Stimulated activated CD8-positive, alpha-beta memory T cell treated with anti-CD3 and anti-CD28 coated beads, Interleukin-2, amount 100 ng/mL, for 1 hour (primary cell): ENCODE measurements at places on chromosomes 5 and 9.
A peak's percentile ranks its signal among the peaks of the same experiment; 100 is the strongest.

DNA sequence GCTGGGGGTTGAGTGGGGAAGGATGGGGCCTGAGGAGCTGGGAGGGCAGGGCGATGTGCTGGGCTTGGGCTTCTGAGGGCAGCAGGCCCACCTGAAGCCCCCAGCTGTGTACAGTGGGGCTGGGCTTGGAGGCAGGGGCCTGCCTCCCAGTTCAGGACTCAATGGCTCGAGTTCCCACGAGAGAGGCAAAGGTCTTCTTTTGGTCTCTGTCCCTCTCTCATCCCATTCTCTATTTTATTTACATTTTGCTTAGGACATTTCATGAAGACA lies 180.6 kb downstream of the MACROH2A1 start:
- DNase-seq: no peak

GRCh38 chr5:149581192-149581861 lies at the start of gene ARHGEF37:
ARHGEF37 (plus strand) TSS chr5:149581498; CDS start chr5:149597770, 16,272 bp downstream.
- no peak for DNase-seq

DNA sequence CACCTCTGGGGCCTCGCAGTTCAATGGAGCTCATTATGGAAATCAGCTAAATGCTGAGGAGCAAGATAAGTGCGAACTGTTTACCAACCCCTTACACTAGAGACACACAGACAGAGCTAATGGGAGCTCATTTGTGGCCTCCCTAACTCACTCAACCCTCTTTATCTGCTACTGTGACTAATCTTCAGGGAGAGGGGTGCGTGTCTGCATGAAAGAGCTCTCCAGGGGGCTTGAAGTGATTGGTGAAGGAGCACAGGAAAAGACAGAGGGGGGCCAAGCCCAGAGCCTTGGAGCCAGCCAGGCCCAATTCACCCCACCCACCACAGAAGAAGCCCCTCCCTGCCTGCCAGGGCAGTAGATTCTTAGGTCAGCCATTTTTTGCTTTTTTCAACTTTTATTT lies 466.8 kb upstream of the BRINP1 start:
- DNase-seq: no peak

DNA sequence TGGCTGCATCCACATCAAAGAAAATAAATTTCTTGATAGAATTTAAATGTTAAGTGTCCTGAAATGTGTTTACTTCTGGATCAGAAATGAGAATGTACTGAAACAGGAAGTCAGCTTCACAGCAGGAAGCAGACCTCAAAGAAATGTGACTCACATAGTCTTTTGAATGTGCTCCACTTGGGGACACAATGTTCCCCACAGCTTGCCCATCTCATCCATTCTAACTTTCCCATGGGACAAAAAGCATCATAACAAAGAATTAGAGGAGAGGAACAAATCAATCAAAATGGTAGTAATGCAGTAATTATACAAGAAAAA lies 85.7 kb downstream of the GRAMD2B start:
- no peak for DNase-seq

- no peak for DNase-seq
These were observed 290.4 kb upstream of the PDE4D start for GRCh38 chr5:60183881-60184280.

DNA sequence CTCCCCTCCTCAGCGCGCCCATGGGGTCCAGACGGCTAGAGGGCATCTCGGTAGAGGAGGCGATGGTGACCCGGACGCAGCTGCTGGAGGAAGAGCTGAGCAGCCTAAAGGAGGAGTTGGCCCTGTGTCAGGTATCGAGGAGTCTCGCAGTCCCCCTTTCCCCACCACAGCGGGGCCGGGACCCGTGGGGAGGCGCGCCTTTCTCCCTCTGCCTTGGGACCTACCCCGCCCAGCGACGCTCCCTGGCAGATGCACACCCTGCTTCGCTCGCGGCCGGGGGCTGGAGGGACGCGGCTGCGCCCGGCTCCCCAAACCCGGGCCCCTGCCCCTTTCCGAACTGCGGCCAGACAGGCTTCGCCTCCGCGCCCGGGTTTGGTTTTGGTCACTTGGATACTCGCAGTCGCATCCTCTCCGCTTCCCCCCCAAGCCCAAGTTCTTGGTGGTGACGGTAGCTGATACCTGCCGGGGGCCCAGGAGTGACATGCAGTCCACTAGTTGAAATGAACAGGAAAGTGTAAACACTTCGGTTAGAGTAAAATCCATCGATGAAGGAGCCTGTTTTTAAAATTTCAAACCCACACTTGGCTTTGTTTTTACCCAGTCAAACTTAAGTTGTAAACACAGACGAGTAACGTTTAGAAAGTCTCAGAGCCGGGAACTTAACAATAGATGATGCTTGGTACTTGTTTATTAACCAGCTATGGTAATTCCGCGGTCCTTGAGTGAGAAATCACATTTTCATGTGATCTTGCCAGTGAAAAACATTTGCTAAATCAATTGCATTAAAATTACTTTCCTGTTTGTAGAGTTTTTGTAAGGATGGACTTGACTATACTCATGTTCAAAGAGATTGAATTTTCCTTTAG lies 688 bp downstream of the CNTLN start:
- DNase-seq: no peak

DNA sequence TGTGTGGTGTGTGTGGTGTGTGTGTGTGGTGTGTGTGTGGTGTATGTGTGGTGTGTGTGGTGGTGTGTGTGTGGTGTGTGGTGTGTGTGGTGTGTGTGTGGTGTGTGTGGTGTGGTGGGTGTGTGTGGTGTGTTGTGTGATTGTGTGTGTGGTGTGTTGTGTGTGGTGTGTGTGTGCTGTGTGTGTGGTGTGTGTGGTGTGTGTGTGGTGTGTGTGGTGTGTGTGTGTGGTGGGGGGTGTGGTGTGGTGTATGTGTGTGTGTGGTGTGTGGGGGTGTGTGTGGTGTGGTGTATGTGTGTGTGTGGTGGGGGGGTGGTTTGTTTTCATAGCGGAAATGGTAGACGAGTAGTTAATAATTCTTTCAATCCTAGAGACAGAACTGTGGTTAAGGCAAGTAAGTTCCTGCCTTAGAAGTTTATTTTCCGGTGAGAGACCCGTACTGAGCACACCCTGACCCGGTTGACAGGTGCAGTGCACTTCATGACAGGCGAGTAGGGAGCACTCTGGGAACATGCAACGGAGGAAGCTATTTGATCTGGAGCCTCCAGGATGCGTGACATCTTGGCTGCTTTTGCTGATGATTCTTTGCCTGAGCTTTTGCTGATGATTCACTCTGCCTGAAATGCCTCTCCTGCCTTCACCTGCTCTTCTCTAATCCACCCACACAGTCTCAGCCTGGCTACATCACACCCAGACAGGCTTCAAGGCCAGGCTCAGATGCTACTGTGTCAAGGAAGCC lies 21.7 kb upstream of the FAT2 start:
- DNase-seq: no peak

- DNase-seq: no peak
These were observed 92.0 kb upstream of the SSBP2 start for GRCh38 chr5:81842795-81843398.

- no peak for DNase-seq
These were observed 517 bp downstream of the KCNN2 start for GRCh38 chr5:114362197-114362976.

DNA sequence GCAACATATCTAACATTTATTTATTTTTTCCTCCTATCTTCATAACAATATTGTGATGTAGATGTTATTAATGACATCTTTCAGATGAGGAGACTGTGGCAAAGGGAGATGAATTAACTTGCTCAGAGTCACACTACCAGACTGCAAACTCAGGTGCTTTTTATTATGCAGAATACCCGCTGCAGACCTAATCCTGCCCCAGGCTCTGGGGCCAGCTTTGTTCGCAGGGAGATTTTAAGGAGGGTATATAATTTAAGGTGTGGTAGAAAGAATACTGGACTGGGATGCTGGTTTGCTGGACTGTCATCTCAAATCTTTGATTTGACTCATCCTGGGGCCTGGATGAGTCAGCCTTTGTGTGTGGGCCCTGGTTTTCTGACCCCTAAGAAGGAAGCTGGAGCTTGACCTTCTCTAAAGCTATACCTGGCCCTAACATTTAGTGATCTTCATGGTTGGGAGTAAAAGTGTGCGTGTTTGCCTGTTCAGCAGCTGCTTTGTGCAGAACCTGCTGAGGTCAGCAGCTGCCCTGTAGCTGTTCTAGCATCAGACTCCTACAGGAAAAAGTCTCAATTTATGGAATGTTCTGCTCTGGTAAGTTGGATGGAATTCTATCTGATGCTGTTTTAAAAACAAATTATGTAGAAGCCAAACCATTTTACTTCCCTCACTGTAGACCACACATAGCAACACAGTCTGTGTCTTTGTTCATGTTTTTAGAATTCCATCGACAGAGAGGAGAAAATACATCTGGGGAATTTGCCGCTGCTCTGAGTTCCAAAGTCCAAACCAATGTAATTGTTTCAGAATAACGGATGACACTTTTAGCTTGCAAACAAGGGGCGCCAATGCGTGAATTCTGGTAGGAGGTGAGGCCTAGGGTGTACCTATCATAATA lies 4.5 kb downstream of the SLC36A1 start:
- DNase-seq: no peak

DNA sequence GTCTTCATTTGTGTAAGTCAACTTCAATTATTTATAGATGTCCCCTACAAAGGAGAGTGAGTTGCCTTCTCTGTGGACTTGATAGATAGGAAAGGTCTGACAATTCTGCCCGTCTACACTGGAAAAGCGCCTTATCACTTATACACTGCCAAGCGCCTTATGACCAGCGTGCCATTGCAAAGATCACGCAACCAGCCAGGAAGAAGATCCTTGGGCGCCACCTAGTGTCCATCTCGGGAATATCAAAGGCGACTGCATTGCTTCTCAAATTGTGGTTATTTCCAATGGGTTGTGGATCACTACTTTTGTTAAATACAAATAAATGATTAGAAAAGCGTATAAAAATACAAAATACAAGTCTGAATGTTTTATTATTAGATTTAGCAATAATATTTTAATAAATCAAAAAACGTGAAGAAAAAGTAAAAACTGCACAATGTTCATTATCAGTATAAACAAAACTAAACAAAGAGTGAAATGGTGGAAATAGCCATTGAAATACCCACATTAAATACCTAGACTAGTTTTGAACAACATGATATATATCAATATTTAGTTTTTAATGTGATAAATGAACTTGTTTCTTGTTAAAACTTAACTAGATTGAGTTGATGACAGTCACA lies 27.8 kb downstream of the SUB1 start:
- DNase-seq: peak; percentile 74

DNA sequence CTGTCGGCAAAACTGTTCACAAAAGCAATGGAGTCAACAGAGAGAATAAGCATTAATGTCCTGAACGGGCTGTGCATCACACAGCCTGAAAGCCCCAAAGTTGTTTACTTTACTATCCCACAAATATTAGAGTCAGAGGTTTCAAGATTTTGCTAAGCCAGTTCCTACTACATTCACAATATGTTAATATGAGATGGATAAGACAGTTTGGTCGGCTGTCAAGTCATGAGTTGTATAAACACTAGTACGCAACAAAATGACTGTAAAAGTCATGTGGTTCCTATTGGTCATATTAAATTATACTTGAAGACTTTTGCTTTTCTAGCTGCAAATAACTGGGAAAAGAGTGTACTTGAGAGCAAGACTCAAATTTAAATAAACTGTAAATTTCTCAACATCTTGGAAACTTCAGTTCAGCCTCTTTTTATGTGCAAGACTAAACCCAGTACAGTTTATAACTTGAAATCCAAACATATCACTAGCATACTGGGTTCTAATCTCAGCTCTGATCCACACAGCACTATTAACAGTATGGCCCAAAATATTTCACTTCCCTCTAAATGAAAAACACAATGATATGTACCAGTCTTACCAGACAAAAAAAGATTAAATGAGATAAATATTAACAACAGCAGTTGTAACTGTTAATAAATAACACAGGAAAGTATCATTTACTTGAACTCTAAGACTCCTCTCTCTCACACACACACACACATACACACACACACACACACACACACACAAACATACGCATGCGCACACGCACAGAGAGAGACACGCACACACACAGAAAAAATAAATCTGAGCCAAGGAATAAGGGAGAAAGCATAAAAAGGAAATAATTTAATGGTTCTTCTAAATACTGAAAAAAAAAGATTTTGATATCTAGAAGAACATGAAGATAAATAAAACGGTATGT lies 33.1 kb downstream of the FANCC start:
- DNase-seq: no peak

GRCh38 chr5:157543825-157544622 lies 31.6 kb downstream of the ADAM19 start:
- no peak for DNase-seq

DNA sequence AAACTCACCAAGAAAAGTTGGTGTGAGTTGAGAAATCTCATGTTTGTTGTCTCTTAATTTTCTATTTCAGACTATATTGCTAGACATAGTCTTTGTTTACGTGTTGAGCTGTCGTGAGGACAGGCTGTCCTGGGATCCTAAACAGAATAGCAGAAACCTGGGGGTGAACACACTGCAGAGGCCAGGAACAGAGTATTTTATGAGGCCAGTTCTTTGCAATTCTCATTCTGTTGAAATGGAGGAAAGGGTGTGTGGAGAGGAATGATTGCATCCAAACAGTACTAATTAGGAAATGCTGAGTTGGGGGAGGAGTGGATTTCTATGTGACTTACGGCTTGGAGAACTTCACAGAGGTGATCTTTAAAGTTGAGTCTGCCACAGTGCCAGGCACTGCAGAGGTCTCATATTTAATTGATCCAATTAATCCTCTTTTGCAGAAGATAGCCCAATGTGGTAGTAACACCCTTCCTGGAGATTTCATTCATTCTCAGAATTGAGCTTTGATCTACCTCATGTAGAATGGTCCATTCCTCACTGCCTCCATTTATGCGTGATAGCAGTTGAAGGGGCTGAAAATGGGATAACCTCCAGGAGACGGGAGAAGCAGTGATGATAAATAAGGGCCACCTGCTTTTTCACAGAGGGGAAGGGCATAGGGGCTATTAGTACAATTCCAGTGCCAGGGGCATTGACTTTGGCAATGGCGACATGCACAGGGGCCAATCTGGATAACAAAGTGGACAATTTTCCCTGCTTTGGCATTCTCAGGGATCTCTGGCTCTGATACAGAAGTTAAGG lies 84.7 kb upstream of the TNFAIP8 start:
- no peak for DNase-seq

DNA sequence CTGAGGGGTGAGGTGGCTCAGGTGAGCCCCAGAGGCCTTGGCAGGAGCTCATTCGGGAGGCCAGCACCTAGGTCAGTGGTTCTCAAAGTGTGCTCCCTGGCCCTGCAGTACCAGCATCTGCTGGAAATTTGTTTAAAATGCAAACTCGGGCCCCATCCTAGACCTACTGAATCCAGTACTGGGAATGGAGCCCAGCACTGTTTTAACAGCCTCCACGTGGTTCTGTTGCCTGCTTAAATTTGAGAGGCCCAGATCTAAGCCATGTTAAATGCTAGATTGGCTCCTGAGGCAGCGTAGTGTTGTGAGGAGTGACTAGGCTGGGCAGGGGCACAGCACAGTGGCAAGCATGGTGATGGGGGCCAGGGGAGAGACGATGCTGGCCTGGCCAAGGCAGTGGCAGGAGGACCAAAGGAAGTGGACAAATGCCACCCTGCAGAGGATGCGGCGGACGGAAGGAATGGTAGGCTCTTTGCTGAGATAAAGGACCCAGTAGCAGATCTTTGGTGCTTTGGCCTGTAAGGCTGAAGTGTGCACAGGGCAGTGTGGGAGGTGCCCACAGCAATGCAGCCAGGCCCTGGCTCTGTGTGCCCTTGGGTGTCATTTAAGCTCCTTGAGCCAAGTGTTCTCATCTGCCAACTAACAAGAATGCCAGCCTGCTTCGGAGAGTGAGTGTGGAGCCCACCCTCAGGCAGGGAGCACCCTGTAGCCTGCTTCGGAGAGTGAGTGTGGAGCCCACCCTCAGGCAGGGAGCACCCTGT lies 4.2 kb downstream of the PRR7 start:
- DNase-seq: no peak
